ENCODE measurements at places on chromosomes 16 and 17.

- peak; percentile 38 for DNase-seq
These were observed 16.5 kb downstream of the ZP2 start for GRCh38 chr16:21194771-21195301.

DNA sequence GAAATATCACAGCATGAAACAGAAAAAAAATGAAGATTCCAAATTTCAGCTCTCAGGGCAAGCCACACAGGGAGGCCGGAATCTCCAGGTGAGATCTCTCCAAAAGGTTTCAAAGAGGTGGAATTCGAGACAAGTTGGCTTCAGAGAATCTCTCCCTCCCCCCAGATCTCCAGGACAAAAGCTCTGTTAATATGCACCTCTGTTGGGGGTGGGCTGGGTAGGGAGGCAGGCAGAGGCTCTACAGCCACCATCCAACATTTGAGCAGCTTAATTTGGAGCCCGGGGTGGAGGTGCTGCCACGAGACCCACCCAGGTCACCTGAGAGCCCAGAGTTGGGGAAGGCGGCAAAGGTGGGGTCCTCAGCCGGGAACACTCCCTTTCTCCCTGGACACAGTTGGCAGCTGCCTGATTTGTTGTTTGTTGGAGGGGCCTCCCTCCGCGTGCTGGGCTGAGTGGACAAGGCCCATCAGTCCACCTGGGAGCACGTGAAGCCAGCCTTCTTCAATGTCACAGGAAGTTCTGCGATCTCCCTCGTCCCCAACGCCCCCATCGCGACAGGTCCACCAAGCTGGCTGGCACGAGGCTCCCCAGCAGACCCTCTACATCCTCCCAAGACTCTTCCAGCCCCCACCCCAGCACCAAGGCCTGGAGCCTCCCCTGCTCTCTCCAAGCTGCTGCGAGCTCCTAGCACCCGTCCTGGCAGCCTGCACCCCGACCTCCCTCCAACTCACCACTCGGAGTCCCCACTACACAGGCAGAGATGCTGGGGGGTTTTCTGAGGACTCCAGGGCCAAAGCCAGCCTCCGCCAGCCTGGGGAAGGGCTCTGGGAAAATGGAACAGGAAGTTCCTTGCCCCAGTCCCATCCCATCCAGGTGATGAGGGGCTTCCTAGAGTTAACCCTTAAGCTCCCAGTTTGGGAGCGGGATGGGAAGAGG is at the start of gene ZSCAN10:
Gene ZSCAN10 (minus strand): TSS at position 836 of the 936 bp plus-strand sequence. CDS start 6,357 bp downstream, outside the sequence.
- DNase-seq: no peak

GRCh38 chr16:67226295-67226803 is 581 bp upstream of the TMEM208 start:
- no peak for DNase-seq

DNA sequence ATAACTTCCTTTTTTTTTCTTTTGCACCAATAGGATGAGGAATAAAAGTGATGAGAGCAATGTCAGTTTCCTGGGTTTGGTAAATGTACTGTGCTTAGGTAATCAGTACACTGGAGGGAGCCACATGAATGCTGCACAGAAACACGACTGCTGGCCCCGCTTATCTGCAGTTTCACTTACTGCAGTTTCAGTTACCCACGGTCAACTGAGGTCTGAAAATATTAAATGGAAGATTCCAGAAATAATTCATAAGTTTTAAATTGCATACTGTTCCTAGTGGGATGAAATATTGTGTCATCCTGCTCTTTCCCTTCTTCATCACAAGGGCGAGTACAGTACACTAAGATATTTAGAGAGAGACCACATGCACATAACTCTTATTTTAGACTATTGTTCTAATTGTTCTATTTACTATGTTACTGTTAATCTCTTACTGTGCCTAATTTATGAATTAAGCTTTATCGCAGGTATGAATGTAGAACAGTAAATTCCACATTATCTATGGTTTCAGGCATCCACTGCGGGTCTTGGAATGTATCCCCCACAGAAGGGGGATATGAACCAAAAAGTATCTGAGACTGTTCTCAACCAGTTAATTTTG is 6.4 kb upstream of the LGALS3BP start:
- DNase-seq: peak; percentile 71

- no peak for DNase-seq
These were observed 1.4 kb upstream of the NRN1L start for GRCh38 chr16:67883146-67883871.

- no peak for DNase-seq
These were observed 22.9 kb downstream of the PRR11 start for GRCh38 chr17:59178266-59178985.

DNA sequence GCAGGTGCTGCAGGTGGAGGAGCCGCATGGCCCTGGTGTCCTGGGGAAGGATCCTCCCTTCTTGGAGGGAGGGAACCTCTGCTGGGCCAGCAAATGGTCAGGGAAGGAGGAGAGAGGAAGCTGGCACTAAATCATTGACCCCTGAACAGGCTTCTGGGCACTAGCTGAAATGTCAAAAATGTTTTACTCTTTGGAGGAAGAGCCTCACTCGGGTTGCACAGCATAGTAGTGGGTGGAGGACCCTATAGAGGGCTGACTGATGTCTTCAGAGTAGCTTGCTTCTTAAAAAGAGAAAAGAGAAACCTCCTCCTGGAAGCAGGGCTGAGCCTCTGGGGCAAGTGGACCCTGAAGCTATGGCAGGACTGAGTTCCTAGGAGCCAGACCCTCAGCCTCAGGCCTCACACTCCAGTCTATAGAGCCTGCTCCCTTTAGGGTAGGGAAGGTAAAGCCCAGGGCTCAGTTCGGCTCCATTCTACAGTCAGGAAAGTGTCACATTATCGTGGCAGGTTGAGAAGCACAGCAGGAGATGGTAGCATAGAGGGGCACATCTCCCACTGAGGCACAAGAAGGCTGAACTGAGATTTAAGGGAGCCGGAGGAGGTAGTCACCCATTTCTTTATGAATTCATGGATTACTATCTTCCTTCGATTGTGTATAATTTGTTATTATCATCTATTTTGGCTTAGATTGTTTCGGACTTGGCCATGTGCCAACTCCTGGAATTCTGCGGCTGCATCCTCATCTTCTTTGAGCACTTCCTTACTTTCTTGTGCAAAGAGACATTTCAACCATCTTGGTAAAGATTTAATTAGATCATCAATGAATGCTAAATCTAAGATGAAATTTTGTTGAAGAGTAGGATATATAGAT is 7.3 kb upstream of the CUEDC1 start:
- DNase-seq: no peak

GRCh38 chr17:14269473-14269872 is 31.4 kb upstream of the HS3ST3B1 start:
- no peak for DNase-seq

GRCh38 chr17:76869496-76870376 is 1.5 kb downstream of the MGAT5B start:
- no peak for DNase-seq

DNA sequence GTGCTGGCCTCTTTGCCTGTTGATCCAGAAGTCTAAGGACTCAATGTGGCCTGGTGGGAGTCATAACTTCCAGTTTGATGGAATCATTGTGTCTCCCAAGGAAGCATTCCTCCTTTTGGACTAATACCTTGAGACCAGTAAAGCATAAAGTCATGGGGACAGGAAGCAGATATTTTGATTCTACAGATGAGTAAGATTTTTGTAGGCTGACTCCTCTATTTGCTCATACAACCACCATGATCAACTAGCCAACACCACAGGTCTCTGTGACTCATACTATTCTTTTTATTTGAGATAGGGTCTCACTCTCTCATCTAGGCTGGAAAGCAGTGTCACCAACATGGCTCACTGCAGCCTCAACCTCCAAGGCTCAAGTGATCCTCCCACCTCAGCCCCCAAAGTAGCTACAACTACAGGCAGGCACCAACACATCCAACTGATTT is 6.2 kb downstream of the MT2A start:
- DNase-seq: peak; percentile 81

DNA sequence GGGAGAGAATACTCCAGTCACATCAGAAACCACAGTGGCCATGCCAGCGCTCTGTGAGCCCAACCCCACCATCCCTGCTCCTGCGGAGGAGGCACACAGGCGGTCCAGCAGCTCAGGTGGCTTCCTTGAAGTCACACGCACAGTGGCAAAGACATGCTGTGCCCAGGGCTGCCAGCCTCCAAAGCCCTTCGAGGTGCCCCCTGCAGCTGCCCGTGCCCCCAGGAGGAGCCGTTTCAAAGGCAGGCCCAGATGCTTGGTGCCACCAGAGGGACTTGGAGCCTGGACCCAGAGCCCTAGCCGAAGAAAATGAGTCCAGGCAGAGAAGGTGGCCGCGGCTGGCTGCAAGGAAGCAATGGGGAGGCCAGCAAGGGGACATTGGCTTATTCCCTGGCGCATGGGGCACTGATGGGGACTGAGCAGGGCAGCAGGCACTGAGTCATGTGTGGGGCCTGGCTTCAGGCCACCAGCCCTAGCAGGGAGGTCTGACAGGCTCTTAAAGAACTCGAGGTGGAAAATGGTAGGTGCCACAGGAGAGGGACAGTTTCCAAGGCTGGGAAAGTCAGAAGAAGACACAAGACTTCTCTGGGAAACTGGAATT is 17.2 kb upstream of the CACNG1 start:
- DNase-seq: peak; percentile 21
